CD4-positive, alpha-beta T cell treated with Interleukin-21 for 1 hour (primary cell): ENCODE measurements at places on chromosomes 7 and 10.

GRCh38 chr7:87497482-87497881 lies 22.0 kb upstream of the ABCB4 start:
- no peak for DNase-seq

GRCh38 chr7:79421751-79422150 lies 31.7 kb downstream of the MAGI2 start:
- no peak for DNase-seq

- no peak for DNase-seq
Measured at GRCh38 chr10:110175406-110175805, 32.0 kb upstream of the MXI1 start.

- no peak for DNase-seq
Measured at GRCh38 chr7:111593343-111593742, 31.1 kb upstream of the IMMP2L start.

DNA sequence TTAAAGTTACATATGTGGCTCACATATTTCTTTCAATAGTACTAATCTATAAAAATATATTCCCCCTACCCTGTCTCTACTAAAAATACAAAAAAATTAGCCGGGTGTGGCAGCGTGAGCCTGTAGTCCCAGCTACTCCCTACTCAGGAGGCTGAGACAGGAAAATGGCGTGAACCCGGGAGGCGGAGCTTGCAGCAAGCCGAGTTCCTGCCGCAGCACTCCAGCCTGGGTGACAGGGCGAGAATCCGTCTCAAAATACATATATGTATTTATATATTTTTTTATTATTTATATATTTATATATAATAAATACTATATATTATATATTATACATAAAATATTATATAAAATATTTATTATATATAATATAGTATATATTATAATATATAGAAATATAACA lies 69.7 kb upstream of the GRM3 start:
- no peak for DNase-seq

GRCh38 chr7:100830396-100830795 lies 3.1 kb upstream of the EPHB4 start:
- DNase-seq = no peak

- no peak for DNase-seq
Measured at GRCh38 chr7:76426246-76426645, 1.5 kb downstream of the ZP3 start.

DNA sequence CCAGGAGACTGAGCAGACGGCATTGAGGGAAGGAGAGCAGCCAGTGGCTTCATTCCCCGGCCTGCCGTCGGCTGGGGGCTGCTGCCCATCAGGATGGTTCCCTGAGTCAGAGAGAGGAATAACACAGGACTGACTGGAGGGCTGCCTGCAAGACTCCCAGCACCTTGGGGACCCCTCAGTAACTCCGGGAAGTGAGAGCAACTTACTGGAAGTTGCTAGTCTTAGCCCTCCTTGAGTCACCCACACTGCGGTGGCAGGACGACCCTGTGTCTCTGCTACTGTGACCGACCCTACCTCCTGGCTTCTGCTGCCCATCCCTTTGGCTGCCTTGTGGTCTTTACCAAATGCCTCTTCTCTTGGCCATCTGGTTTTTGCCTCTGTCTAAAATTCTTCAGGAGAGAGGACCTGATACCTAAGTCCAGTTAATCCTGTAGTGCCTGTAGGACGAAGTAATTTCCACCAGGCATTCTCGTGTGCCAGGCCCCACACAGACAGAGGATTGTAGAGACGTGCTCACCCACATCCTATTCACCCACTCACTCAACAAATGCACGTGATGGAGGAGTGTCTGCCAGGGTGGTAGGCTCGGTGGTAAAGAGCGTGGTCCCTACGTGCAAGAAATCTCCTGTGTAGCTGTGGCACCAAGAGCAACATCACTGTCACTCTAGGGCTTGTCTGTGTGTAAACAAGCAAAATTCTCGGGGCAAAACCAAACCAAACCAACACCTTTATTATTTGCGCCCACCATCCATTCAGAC lies 156.5 kb downstream of the PRKCQ start:
- DNase-seq = no peak

DNA sequence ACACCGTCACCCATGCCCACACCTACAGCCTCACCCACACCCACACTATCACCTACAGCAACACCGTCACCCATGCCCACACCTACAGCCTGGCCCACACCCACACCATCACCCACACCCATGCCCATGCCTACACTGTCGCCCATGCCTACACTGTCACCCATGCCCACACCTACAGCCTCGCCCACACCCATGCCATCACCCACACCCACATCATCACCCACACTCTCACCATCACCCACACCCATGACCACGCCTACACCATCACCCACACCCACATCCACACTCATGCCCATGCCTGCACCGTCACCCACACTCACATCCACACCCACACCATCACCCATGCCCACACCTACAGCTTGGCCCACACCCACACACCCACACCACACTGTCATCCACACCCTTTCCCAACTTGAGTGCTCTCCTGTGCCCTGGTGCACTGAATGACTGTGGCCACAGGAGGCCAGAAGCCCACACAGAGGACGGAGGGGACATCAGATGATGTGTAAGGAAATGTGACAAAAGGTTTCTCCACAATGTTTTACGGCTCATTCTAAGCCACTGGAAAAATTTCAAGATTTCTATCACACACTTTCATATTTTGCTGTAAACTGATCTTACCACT lies 153.3 kb downstream of the WDR37 start:
- DNase-seq = no peak

DNA sequence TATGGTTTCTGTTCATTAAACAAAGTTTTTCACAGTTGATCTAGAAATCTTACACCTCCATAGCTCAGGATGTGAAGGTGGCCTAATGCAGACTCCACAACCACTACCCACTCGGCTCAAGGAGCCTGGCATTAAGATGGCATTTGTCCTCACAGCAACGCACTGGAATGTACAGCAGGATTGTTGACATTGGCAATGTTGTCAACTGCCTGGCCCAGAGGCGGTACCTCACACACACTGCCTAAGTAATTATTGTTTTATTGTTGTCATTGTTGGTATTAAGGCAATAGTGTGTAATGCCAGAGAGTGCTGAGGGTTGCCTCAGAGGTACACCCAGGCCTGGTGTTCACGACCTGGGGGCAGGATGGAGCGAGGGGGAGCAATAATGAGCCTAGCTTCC lies 38.3 kb downstream of the LRRC18 start:
- DNase-seq = no peak

DNA sequence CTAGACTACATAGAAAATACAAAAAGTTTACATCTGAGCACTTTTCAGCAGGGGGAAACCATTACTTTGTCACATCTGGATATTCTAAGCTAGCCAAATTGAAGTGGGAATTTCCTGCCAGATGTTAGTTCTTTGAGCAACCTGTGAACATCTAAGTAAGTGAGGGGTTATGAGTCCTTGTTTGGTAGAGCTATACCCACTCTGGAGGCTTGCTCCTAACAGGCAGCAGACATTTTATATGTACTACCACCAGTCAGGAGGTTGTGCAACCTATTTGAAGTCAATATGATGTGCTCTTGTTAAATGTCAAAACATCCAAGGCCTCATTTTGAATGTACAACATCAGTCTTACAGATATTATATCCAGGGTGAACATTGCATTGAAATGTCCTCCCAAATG lies 143.3 kb upstream of the KAT6B start:
- DNase-seq = no peak

GRCh38 chr10:124723826-124724225 lies 20.4 kb downstream of the FAM53B start:
- DNase-seq = no peak

DNA sequence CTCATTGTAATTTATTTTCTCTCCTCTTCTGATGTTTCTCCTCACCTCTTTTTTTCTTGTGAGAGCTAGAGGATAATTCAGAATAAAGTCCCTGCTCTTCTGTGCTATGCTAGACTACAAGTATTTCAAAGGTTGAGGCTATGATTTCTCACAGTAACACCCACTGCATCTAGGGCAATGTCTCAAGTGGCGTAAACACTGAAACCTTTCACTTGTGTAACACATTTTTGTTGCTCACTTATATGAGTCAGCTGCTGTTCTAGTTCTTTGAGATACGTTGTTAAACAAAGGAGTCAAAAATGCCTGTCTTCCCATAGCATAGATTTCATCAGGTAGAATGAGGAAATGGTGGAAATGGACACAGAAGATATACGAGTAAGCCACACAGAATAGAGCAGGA lies 305.1 kb upstream of the PITRM1 start:
- DNase-seq = no peak

DNA sequence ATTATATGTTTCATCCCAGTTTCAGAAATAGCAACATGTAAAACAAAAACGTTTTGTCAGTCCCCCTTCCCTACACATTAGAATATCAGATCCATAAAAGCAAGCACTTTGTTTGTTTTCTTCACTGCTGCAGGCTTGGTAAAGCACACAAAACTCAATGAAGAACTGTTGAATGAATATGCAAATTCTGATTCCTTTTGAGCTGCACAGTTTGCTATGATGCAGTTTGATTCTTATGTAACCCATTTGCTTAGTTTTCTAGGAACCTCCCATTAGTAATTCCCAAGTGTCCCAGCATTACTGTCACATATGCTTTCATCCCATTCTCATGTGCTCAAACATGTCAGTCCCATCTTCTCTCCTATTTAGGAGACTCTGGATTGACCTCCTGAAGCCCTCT lies 26.1 kb upstream of the CHCHD3 start:
- no peak for DNase-seq

- DNase-seq = no peak
Measured at GRCh38 chr10:101075775-101076174, 14.0 kb downstream of the KAZALD1 start.

DNA sequence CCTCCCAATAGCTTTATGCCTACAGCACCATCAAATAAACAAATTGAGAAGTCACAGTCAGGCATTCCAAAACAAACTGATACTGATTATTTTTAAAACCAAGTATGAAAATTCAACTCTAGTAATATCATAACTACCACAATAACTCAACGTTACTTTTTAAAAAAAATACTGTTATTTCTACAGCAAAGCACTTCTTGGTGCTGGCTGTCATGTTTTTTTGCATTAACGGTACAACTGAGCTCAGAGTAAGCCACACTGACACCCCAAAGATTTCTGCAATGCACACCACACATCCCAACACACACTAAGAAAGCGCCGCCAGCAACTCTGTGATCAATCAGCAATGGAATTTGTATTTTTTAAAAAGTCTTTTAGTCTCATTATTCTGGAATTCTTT lies 113.6 kb downstream of the RNF32 start:
- DNase-seq = no peak

DNA sequence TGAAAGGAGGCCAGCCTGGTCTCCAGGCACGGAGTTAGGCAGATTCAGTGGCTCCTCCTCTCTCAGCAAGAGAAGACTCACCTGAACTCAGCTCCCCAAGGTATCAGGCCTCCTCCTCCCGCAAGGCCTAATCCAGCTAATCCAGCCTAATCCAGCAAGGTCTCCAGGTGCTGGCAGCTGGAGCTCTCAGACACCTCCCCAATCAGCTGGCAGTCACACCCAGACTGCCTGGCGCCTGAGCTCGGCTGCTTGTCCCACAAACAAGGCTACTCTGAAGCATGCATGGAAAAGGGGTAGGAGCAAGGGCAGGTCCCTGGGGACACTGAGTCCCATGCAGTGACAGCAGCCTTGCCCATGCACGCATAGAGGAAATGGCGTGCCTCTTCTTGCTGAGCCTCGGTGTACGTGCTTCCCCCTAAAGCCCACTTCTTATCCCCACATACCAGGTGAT lies 3.3 kb upstream of the OPN4 start:
- no peak for DNase-seq

GRCh38 chr7:33725111-33726025 lies 180.0 kb upstream of the BMPER start:
- no peak for DNase-seq

- no peak for DNase-seq
Measured at GRCh38 chr10:17282311-17282710, 54.3 kb downstream of the VIM start.

DNA sequence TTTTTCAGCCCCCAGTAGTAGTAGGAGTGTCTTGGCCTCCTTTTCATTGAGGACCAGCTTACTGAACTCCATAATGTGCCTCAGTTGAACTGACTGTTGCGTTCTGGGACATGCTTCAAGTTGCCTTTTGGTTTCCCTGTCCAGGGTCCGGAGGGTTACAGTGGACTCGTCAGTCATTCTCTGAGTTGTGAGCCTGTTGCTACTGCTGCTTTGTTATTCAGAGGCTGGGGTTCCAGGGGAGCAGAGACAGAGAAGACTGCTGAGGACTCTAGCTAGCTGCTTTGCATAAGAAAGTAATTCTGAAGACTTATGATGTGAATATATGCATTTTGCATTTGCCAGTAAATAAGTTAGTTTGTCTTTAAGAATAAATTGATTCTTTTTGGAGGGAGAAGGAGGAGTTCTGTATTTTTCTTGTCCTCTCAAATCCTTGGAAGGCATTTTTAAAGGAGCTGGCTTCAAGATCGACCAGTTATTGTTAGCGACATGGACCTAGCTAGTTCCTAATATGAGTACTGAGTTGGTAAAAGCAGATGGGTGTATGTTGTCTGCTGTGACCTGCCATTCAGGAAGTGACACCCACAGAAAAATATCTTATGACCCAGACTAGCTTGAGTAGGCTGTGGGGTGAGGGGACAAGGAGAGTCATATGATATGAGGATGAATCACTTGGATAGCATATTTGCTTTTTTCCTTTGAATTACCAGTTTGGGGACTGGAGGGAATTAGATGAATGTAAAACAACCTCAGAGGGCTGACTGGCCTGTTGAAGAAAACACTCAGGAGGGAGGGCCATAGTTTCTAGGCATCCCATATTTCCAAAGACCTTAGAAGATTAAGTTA lies 8.3 kb downstream of the PI4K2A start:
- peak; percentile 63 for DNase-seq

- no peak for DNase-seq
Measured at GRCh38 chr10:70122742-70123141, 9.9 kb downstream of the AIFM2 start.

GRCh38 chr10:86349474-86349873 lies 17.1 kb downstream of the GRID1 start:
- no peak for DNase-seq

- DNase-seq = no peak
Measured at GRCh38 chr7:104859754-104860426, 154.1 kb upstream of the KMT2E start.

DNA sequence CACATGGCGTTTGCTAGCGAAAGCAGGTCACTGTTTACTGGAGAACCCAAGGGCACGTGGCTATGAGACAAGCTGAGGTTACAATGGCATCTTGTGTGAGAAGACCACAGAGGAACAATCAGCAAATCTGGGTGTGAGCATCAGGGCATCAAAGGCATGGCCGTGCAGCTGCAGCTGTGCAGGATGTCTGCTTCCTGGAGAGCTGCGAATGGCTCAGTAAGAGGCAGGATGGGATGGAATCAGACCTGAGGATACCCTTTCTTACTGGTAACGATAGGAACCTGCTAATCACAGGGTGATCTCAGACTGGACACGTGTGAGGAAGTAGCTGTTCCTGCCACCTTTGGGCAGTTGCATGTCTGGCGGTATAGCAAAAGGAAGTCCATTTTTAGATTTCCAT lies 119.5 kb downstream of the RNF216 start:
- DNase-seq = no peak

DNA sequence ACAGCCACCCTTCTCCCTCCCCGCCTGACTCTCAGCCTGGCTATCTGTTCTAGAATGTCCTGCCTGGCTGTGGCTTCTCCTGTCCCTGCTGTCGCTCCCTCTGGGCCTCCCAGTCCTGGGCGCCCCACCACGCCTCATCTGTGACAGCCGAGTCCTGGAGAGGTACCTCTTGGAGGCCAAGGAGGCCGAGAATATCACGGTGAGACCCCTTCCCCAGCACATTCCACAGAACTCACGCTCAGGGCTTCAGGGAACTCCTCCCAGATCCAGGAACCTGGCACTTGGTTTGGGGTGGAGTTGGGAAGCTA lies 1.2 kb downstream of the EPO start:
- no peak for DNase-seq

- no peak for DNase-seq
Measured at GRCh38 chr7:133822001-133822641, 305.0 kb upstream of the LRGUK start.
